Ammon's horn (tissue), 1 donor: ENCODE measurements at places on chromosomes 6 and 20.
A peak's percentile ranks its signal among the peaks of the same experiment; 100 is the strongest.

- DNase-seq: peak; percentile 90
Measured at GRCh38 chr6:137349856-137350830, 131.0 kb upstream of the IFNGR1 start.

DNA sequence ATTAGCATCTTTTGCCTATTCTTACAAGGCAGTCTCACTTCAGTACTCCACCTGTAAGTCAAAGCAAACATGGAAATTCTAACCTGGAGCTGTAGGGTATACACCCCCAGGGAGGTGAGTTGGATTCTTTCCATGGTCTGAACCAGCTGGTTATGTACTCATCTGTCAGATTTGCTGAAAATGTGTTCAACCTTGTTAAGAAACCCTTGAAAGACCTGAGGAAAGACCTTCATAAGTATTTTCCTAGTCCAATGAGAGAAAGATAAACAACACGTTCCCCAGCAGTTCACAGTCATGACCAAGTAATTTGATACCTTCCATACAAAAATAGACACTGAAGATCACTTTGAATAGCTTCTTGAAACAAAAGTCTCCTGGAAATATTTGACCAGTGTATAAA, 42.5 kb downstream of the ID4 start:
- DNase-seq: no peak

- no peak for DNase-seq
Measured at GRCh38 chr6:41568585-41569384, 22.6 kb downstream of the FOXP4 start.

DNA sequence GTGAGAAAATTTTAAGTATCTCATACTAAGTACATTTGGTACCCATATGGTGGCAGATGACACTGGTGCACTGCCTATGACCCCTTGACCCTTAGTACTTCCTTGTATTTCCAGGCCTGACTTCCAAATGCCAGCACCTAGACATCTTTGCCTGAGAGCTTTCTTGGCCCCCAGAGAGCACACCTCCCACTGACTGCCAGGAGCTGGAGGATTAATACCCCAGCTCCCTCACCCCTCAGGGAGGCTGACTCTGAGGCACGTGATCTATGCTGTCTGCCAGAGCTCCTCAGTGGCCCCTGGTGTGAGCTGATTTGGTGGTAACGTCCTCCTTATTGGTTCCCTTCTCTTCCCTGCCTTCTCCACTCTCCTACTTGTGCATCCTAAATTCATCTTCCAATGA, 38.0 kb downstream of the BFSP1 start:
- DNase-seq: no peak

- DNase-seq: peak; percentile 9
Measured at GRCh38 chr20:15756754-15757115, 816.5 kb downstream of the KIF16B start.

GRCh38 chr20:19114410-19114809, 98.0 kb upstream of the SLC24A3 start:
- DNase-seq: no peak

- DNase-seq: no peak
Measured at GRCh38 chr20:13756551-13756950, 28.2 kb downstream of the ESF1 start.

GRCh38 chr6:89703292-89703691, 64.7 kb upstream of the LYRM2 start:
- no peak for DNase-seq

DNA sequence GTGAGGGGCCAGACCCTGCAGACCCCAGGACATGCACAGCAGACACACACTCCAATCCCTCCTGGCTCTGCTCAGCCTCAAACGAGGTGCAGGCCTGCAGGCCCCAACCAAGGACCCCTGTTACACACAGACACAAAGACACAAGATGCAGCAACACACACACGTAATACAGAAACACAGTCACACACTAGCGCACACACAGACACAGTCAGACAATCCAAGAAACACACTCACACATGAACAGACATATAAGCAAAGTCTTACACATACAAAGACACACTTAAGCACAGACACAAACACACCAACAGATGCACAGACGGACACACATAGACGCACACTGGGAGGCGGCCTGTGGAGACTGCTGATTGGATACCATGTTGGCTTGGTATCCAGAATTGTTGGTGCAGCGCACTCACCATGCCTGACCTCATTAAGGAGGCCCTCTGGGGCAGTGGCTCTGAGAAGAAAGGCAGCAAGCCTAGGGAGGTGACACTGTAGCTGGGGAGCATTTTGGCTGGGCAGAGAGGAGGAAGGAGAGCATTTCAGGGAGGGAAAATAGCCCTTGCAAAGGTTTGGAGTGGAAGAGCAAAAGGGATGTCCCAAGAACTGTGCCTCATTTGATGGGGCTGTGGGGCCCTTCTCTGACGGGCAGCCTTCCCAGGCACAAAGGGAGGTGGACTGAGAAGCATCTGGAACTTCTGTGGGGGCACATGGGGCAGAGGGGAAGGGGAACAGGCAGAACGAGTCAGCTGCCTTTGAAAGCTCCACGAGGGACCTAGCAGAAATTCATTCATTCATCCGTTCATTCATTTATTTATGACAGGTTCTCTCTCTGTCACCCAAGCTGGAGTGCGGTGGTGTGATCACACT, 1.4 kb upstream of the HSPA12B start:
- DNase-seq: no peak

DNA sequence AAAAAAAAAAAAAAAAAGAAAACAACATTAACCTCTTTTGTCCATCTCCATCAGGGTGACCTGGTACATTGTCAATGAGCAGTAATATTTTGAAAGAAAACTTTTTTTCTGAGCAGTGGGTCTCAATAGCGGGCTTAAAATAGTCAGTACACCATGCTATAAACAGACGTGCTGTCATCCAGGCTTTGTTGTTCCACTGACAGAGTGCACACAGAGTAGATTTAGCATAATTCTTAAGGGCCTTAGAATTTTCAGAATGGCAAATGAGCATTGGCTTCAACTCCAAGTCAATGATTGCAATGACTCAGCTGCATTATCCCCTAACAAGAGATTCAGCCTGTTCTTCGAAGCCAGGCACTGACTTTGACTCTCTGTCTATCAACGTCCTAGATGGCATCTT, 35.6 kb downstream of the MAP7 start:
- DNase-seq: no peak

DNA sequence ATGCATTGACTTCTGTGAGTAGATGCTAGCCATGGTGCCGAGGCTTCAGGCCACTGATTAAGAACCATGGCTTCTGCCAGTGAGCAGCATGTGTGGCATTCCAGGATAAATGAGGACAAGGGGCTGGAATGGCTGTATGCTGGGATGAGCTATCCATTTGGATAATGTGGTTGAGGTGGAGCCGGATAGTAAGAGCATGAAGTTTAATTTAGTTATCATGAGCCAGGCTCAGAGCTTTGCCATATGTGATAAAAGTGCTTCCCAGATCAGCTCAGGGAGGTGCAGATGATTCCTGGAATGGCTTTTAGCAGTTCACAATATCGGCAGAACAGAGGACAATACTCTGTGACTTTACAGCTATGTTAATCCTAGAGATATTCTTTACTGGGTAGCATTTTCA, 34.6 kb upstream of the RNF8 start:
- DNase-seq: peak; percentile 35

- no peak for DNase-seq
Measured at GRCh38 chr20:49993301-49993751, 10.5 kb downstream of the SNAI1 start.

DNA sequence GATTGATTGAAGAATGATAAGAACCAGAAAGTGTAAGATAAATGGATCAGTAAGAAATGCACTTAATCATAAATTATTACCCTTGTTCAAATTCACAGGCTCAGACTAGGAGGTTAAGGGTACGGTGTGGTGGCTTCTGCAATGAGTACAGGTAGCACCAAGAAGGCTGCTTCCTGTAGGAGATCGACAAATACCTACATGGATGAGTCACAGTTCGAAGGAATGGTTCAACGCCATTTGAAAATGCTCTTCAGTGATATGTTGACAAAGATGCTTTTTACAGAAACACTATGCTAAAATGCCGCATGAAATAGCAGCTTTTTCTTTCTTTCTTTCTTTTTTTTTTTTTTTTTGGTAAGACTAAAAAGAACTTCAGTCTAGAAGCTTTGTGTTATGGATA, 116.2 kb downstream of the DTNBP1 start:
- no peak for DNase-seq

- no peak for DNase-seq
Measured at GRCh38 chr6:141403103-141403502, 729.6 kb upstream of the GJE1 start.

DNA sequence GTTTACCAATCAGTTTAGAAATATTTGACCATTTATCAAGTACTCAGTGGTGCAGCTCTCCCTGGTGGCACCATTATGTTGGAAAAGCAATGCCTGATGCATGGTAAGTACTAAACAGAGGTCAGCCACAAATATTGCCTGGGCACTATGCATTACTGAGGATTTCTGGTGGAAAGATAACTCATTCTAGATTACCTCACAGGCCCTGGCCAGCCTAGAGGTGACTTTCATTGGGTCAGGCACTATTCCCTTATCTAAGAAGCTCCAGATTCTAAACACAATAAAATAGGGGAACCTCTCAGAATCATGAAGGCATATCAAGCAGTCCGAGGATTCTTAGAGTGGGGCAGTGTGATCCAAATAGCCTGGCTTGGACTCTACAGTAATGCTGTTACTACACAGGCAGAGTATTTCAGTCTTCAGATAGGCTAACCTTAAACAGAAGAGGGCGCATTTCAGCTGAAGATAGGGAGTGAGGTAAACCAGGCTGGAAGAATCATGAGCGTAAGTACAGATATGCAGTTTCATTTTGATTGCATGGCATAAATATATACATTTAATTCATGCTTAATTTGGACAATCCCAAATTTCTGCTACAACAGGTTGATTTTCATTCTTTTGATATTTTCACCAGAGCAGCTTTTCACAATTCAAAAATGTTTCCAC, 12.1 kb downstream of the LGSN start:
- peak; percentile 17 for DNase-seq

DNA sequence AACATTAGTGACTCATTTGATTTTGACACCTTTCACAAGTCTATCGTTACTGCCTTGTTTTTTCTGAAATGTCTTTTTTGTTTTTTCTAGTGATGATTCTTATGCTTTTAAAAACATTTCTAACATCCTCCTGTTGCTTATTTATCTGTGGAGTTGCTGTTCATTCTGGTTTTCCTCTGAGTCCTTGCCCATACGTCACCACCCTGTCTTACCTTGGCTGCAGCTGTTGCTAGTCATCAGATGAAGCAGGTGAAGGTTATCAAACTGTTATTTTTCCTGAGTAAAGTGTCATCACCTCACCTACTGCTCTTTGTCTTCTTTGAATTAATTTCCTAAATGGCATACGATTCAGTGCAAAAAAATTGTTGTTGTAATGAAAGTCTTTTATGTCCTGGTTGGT, 376.6 kb downstream of the GRIK2 start:
- no peak for DNase-seq

DNA sequence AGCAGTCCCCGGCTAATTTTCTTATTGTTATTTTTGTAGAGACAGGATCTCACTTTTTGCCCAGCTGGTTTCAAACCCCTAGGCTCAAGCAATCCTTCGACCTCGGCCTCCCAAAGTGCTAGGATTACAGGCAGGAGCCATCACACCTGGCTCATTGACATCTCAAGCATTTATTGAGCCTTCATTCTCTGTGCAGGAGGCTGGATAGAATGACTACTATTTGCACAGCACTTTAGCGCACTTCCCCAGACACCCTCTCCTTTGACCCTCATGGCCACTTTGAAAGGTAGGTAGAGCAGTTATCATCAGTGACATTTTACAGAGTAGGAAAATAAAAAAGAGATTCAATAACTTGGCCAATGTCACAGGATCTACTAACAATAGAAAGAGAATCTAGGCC, 124.0 kb upstream of the STXBP5 start:
- DNase-seq: no peak

- no peak for DNase-seq
Measured at GRCh38 chr20:10007158-10007557, 27.6 kb upstream of the ANKEF1 start.

DNA sequence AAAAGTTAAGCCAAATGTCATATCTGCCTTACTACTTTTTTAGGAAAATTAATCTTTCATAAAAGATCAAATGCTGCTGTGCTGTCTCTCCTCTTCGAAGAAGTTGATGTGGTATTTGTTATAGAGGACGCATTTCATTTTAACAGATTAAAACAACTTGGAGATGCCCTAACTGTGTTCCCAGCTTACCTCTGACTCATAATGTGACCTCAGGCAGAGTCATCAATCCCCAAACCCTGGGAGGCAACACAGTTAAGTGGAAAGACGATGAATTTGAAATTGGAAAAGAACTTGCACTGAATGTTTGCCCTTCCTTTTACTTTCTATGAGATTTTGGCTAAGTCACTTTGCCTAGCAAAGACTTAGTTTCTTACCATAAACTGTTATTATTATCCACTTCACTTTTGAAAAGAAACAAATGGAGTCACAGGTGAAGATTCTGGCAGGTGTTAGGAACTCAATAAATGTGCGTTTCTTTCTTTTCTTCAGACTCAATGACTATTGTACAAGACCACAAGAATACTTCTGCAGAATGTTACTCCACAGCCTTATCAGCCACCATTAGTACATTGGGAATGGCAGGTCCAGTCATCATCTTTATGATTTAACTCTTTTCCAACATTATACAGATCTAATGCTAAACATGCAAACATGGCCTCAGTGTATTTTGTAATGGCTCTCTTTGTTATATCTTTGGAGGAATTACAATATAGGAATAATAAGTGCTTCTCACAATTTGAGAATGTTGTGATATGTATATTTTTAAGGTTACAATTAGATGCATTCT, 102.6 kb downstream of the COL21A1 start:
- DNase-seq: no peak

GRCh38 chr6:129453073-129453472, 256.9 kb downstream of the ARHGAP18 start:
- no peak for DNase-seq

DNA sequence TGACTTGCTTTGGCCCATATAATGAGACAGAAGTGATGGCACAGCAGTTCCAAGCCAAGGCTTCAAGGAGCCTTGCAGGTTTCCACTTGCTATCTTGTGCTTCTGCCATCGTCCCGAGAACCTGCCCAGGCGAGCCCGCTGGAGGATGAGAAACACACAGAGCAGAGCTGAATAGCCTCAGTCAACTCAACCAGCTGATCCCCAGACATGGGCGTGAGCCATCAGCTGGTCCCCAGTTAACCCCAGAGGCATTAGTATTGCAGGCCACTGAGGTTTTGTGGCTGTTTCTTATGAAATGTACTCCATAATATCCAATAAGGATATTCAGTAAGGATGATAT, 81.7 kb upstream of the SHLD1 start:
- DNase-seq: no peak

GRCh38 chr20:17687800-17688199, 5.8 kb upstream of the RRBP1 start:
- no peak for DNase-seq

- DNase-seq: no peak
Measured at GRCh38 chr20:6006603-6006949, 47.3 kb downstream of the LRRN4 start.

- DNase-seq: peak; percentile 52
Measured at GRCh38 chr6:6007366-6008088, 802 bp upstream of the NRN1 start.

DNA sequence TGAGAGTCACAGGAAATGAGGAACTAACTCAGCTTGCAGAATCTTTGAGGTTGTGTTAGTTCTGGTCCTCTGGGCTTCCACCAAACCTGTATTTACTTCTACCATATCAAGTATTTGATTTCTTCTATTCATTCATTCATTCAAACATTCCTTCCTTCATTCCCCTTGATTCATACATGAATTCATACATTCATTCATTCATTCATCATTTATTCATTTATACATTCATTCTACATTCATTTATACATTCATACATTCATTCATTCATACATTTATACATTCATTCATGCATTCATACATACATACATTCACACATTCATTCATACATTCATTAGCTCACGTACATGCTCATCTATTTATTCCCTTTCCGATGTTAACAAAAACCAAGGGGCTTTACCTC, 120.3 kb downstream of the BMP7 start:
- DNase-seq: no peak
